ENCODE measurements at places on chromosomes 13 and 19. TPM values are rescaled to one million over a fixed set of nuclear protein-coding genes. Genes with fewer than 3 reads are reported as not detected.

DNA sequence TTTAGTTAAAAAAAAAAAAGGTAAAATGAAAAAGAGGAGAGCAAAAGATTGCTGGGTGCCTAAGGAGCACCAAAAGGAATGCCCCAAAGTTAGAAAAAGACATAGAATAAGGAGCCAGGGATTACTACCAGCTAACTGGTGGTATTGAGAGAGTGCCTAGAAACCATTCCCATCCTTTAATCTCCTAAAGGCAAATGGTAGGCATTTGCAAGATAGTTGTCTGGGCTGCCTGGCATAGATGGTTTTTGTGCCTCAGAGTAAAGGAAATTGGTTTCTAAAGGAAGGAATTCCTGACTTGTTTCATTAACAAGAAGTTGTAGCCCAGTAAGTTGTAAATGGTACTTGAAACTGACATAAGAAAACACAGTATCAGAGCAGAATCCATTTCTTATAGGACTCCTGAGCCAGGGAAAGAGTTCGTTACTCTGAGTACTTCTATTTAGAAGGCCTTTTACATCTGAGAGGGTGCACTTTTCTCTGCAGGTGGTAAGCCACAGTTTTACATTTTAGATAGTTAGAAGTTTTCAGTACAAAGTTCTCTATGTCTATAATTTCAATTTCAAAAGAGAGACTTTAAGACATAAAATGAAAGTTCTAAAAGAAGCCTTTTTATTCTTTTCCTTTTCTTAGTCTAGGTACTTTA is 92.6 kb downstream of the OLFM4 start:
- DNase-seq: no peak
- no peak overlapping the region for H3K27ac ChIP-seq
- H3K36me3 ChIP-seq: no peaks in the 10 kb centered on the region
- H3K4me1 ChIP-seq: no peaks in the 10 kb centered on the region
- H3K27me3 ChIP-seq: no peaks in the 10 kb centered on the region
- no peak overlapping the region for H3K4me3 ChIP-seq

Gene ALOX5AP
- total RNA-seq: 6.7 TPM

Gene ZNF473
- 4.0 TPM for total RNA-seq

Gene HRC
- total RNA-seq: 1.2 TPM

Gene ZNF345
- 2.3 TPM for total RNA-seq

- H3K27ac ChIP-seq: no peak overlapping the region
- H3K4me1 ChIP-seq: peaks cover 3% of the 10 kb centered on the region
- peaks cover 52% of the 10 kb centered on the region for H3K36me3 ChIP-seq
- DNase-seq: no peak
- no peak overlapping the region for H3K4me3 ChIP-seq
Measured at GRCh38 chr19:34375598-34375997, 10.6 kb downstream of the GPI start.

DNA sequence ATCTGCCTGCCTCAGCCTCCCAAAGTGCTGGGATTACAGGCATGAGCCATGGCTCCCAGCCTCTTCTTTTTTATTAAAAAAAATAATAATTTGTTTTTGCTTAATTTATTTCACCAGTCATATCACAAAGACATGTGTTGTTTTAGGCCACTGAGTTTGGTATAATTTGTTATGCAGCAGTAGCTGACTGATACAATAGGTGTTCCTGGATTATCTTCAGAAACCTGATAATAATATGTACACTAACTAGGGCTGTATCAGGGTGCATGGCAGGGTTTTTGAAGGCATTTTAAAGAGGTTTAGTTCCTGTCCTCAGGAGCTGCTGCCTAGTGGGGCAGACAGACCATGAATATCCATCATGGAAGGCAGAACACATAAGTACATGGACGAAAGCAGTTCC is 9.5 kb upstream of the CSNK1G2 start:
- H3K4me1 ChIP-seq: peaks cover 3% of the 10 kb centered on the region
- H3K36me3 ChIP-seq: no peaks in the 10 kb centered on the region
- no peak overlapping the region for H3K27ac ChIP-seq
- H3K27me3 ChIP-seq: no peaks in the 10 kb centered on the region
- no peak overlapping the region for H3K4me3 ChIP-seq

Gene WDR88
- total RNA-seq: 0.08 TPM

Gene WDR83
- total RNA-seq: 4.0 TPM

- no peak for DNase-seq
- H3K27me3 ChIP-seq: no peaks in the 10 kb centered on the region
Measured at GRCh38 chr13:60448907-60449510, 52.0 kb downstream of the TDRD3 start.

- H3K4me3 ChIP-seq: no peak overlapping the region
- no peaks in the 10 kb centered on the region for H3K36me3 ChIP-seq
- DNase-seq: no peak
- no peaks in the 10 kb centered on the region for H3K4me1 ChIP-seq
Measured at GRCh38 chr13:80671773-80672172, 330.8 kb upstream of the SPRY2 start.

- DNase-seq: no peak
- no peaks in the 10 kb centered on the region for H3K36me3 ChIP-seq
- H3K4me1 ChIP-seq: no peaks in the 10 kb centered on the region
- no peaks in the 10 kb centered on the region for H3K27me3 ChIP-seq
- H3K27ac ChIP-seq: no peak overlapping the region
Measured at GRCh38 chr13:101307181-101307701, 109.1 kb downstream of the NALCN start.

Gene CCDC8
- total RNA-seq: 0.75 TPM

Gene TRPC4
- total RNA-seq: not detected

GRCh38 chr19:39199025-39199424 is 2.3 kb downstream of the NCCRP1 start:
- H3K4me1 ChIP-seq: no peaks in the 10 kb centered on the region
- H3K27ac ChIP-seq: no peak overlapping the region
- DNase-seq: no peak
- peaks cover 5% of the 10 kb centered on the region for H3K27me3 ChIP-seq
- H3K36me3 ChIP-seq: no peaks in the 10 kb centered on the region

DNA sequence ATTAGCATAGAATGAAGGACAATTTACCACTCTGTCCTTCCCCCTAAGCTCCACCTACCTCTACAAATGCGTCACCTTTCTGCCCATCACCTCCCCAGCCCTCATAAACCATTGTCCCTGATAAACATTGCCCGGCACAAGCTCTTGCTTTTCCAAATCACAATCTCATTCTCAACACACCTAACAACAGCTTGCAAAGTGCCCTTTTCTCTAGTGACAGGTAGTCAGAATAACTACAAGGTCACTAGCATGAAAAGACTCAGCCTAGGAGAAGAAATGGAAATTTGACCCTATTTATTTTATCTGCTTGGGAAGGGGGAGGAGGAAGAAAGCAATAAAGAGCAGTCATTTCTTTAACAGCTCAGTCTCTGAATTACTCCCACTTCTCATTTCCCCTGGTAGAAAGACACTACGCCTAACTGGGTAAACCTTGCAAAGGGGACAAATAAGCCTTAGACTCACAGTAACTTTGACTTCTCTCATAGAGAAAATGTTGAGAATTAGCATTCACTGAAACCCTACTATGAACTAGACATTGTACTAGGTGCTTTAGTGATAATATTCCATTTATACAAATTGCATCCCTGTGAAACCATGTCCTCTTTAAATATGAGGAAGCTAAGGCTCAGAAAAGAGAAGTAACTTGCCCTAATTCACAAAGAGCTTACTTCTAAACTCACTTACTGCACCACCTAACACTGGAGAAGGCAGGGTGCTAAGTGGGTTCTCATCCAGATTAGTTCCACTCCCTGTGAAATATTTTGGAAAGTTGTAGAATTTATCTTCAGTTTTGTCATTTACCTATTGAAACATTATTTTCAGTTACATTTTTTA is 116.2 kb upstream of the FNDC3A start:
- H3K36me3 ChIP-seq: no peaks in the 10 kb centered on the region
- no peaks in the 10 kb centered on the region for H3K27me3 ChIP-seq
- no peaks in the 10 kb centered on the region for H3K4me1 ChIP-seq
- H3K4me3 ChIP-seq: no peak overlapping the region
- DNase-seq: no peak

- H3K4me1 ChIP-seq: no peaks in the 10 kb centered on the region
- no peak overlapping the region for H3K4me3 ChIP-seq
- no peaks in the 10 kb centered on the region for H3K27me3 ChIP-seq
- H3K36me3 ChIP-seq: no peaks in the 10 kb centered on the region
- no peak for DNase-seq
- no peak overlapping the region for H3K27ac ChIP-seq
Measured at GRCh38 chr13:31191748-31192147, 8.0 kb upstream of the B3GLCT start.

DNA sequence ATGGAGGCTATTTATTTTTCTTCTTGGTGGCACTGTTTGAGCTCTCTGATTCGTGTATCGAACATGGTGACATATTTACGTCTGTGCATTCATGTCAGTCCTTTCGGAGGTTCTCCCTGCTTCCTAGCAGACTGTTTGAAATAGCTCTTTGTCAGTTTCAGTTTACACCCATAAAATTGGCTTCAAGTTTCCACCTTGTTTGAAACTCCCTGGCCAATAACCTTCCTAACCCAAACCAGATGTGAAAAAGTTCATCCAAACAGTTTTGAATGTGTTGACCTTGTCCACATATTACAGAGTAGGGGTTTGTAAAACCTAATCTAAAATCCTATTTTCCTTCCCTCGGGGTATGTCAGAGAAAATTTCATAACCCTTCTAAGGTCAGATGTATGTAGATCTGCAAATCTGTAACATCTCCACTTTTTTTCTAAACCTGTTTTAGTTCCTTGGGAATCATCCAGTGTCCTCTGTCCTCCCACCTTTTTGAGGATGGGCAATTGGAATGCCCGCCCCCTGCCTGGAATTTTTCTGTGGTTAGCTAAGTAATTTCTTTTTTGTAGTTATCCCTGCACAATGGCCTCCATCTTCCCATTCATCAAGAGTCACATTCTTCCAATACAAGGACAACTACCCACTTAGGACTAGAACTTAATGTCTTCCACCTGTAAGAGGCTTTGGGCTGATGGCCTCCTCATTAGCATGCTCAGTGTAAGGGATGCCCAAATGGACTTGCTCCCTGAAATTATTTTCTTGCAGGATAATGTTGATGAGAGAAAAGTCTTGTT is 499.8 kb downstream of the GPC6 start:
- H3K27ac ChIP-seq: no peak overlapping the region
- no peak for DNase-seq
- H3K27me3 ChIP-seq: no peaks in the 10 kb centered on the region
- no peak overlapping the region for H3K4me3 ChIP-seq

Gene PLVAP
- total RNA-seq: 11.8 TPM

All from liver (tissue), 10 donors.